ENCODE measurements at places on chromosomes 11 and 22.

DNA sequence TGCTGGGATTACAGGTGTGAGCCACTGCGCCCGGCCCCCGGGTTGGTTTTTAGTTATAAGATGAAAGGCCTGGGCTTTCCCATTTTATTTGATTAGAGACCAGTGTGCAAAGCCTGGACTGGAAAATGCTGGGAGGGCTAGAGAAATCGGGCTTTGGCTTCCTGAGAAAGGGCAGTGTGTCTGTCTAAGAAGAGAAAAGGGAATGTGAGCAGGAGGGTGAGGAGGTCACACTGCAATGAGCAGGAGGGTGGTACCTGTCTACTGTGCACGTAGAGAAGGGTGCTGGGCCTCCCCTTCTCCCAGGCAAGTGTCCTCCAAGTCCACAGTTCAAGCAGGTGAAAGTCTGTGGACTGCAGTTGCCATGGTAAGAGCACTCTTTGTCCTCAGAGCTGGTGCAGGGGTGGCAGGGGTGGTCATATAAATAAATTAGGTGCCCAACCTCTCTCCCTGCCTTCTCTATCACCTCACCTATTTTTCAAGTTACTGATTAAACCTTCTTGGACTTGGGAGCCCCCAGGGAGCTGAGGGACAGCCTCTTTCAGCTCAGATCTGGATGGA is 30.8 kb downstream of the SLC5A1 start:
- DNase-seq: no peak

DNA sequence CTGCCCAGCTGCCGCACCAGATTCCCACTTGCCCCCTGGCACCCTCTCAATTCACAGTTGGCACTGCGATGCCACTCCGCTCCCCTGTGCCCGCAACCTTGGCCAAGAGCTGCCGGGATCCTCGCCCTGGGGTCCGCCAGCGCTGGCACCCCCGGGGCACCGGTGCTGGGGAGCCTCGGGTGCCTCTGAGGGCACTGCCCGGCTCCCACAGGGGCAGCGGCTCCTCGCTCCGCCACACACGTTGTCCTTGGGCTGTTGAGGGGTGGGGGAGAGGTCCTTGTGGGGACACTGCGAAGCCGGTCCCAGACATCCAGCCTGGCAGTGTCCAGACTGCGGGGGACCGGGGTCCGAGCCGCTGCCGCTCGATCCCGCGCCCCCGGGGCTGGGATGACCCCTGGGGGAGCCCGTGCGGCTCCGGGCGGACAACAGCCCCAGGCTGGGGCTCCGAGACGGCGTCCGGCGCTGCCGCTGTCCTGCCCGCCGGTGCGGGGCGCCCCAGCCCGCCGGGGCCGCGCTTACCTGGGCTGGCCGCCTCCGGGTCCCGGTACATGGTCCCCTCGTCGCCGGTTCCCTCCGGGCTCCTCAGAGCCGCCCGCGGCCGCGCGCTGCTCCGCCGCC is 496 bp downstream of the SYT7 start:
- DNase-seq: no peak

DNA sequence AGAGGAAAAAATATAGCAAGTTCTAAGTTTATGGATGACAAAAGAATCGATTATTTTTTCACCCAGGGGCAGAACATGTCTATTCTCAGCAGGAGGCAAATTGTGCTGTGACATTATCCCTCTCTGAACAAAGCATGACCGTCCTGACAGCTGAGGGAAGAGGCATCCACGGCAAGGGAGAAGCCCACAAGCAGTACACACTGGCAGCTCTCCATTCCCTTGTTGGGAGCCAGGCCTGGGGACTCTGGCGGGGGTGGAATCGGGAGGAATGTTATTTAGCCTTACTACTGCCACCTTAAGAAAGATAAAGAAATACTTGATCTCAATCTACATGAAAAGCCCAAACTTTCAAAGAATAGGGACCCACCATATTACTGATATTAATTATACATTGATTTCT is 3.4 kb downstream of the KIRREL3 start:
- no peak for DNase-seq

DNA sequence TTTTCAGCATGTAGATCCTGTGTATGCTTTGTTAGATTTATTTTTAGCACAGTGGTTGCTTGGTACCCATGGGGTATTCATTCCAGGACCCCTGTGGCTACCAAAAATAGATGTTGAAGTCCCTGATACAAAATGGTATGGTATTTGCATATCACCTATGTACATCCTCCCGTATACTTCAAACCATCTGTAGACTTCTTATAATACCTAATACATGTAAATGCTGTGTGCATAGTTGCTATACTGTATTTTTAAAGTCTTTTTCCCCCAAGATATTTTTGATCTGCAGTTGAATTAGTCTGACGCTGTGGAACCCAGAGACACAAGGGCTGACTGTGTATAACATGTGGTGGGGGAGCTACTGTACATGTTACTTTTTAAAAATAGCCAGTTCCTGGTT is 101.1 kb downstream of the ATXN10 start:
- no peak for DNase-seq

GRCh38 chr11:67160872-67161783 is 42.1 kb downstream of the KDM2A start:
- DNase-seq: no peak

- DNase-seq: no peak
These were observed 36.7 kb downstream of the SPATA19 start for GRCh38 chr11:133808393-133809140.

DNA sequence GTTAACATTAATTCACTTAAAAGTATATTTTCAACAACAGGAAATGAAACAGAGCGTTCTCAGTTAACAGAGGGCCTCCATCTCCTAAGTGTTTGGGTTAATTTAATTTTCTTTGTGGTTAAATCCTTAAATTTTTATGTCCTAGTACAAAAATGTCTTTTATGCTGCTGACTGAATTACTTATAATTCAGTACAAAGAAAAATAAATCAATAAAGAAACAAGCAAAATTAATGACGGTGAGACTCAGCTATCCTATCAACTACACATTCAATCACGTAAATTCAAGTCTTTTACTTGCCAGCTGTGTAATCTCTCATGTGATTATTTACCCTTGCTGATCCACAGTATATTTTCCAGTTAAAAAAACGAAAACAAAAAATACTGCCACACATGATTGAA is 81.4 kb downstream of the BBOX1 start:
- DNase-seq: no peak

GRCh38 chr11:89477175-89477574 is 14.0 kb downstream of the NOX4 start:
- no peak for DNase-seq

DNA sequence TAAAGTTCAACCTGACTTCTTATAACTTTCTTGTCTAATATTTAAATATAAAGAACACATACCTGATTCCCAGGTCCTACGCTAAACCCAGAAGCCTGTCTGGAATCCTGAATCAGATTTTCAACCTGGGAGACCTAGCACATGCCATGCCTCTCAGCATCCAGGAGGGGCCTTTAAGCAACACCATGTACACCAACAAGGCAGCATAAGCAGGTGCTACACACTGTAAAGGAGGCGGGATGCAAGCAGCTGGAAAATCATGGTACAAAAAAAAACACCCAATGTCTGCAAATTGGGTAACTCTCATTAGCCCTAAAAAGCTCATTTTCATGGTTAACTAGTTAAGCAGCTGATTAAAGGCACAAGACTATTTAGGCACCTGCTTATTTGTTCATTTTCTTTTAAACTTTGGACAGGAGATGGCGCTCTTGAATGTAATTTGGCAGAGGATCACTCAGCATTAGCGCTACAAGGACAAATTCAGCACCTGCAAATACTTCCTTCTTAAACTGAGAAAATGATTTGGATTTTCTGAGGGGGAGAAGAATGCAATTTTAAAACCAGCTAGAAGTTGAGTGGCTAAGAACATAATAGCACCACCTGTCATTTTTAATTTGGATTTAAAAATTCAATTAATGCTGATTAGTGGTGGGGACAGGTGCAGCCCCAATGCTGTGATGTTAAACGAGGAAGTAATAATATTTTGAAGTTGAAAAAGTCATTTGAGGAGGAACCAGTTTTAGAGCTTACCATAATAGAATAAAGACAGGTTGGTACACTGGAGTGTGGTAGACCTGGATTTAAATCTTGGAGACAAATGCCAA is 104.0 kb downstream of the FAR1 start:
- peak; percentile 85 for DNase-seq

GRCh38 chr11:873706-874105 is 31.1 kb downstream of the TSPAN4 start:
- DNase-seq: no peak
